ENCODE measurements at places on chromosomes 6 and 20.

DNA sequence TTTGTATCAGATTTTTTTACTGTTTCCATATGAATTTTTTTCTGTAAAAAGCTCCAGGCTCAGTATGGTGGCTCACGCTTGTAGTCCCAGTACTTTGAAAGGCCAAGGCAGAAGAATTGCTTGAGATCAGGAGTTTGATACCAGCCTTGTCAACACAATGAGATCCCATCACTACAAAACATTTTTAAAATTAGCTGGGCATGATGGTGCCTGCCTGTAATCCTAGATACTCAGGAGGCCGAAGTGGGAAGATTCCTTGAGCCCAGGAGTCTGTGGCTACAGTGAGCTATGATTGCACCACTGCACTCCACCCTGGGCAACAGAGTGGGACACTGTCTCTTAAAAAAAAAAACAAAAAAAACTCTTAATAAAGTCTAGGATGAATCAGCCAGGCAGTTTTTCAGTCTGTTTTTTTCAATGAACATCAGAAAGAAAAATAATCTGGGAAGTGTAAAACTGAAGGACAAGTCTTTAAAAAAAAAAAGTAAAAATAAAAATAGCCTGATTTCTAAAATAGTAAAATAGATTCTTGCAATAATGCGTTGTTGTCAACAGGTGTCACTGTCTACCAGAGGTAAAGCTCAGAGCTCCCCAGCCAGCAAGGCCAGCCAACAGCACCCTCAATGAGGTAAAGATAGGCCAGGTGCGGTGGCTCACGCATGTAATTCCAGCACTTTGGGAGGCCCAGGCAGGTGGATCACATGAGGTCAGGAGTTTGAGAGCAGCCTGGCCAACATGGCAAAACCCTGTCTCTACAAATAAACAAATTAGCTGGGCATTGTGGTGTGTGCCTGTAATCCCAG, 9.3 kb upstream of the ATG5 start:
- no peak for DNase-seq

DNA sequence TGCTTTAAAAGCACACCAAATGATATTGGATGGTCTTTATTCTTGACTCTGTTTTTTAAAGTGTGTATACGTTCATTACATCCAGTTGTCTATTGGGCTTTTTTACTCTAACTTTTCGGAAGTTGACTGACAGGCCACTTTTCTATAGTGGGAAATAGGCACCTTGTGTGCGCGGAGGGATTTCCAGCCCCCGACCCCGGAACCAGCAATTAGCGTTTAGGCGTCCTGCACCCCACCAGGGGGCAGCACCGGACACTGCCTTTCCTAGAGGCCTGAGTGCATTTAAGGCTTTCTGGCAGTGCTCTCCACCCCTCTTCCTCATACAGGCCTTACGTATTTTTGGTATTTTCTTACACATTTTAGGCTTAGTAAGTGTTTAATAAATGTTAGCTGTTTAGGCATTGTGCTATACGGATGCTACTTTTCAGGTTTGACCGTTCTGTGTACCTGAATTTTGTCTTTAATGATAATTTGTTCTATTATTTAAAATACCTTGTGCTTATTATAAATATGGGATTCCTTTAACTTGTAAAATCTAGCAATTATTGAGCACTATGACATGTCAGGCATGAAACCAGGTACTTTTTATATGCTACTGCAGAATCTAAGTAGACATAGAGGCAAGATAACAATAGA, 231.8 kb downstream of the BCKDHB start:
- DNase-seq, result no peak

DNA sequence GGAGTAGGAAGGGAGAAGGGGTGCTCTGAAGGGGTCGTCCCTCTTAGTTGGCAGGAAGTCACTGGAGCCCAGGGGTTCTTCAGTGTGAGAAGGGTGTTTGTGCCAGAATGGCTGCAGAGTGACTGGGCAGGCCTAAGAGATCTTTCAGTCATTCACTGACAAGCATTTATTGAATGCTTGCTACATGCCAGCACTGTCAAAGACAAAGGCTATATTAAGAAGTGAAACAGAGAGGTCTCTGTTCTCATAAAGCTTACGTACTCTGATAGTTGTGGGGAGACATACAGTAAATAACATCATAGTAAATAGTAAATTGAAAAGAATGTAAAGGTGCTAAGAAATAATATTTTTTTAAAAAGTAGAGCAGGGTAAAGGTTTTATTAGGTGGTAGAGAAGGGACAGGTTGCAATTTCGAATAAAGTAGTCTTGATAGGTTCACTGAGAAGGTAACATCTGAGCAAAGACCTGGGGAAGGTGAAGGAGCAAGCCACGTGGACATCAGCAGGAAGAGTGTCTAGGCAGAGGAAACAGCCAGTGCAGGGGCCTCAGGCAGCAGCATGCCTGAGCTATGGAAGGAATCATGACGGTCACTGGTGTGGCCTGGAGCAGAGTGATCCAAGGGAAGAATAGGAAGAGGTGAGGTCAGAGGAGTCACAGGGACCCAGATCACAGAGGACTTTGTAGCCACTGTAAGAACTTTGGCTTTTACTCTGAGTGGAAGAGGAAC, 36.3 kb upstream of the RNF8 start:
- DNase-seq, result no peak

- no peak for DNase-seq
These were observed 105.7 kb downstream of the LCA5 start for GRCh38 chr6:79431537-79431933.

DNA sequence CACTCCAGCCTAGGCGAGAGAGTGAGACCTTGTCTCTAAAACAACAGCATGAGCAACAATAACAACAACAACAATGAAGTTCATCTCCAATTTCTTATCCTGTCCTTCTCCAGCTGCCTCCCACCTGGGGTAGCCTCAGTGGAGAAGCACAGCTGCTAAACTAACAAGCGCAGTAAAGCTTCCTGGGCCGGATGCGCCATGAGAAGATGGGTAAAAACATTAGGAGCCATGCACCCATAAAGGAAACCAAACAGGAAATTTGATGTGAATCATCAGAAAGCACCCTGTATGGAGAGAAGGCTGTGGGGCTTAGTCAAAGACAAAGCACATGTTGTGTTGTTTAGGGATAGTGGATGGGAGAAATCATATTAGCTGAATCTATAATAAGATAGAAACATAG, 61.1 kb upstream of the CCN6 start:
- DNase-seq, result no peak

GRCh38 chr6:15580326-15580725, 82.5 kb downstream of the DTNBP1 start:
- no peak for DNase-seq

GRCh38 chr6:14381829-14382677, 264.5 kb downstream of the CD83 start:
- DNase-seq, result no peak

- no peak for DNase-seq
These were observed 120.4 kb upstream of the RIPOR2 start for GRCh38 chr6:25056130-25056529.

DNA sequence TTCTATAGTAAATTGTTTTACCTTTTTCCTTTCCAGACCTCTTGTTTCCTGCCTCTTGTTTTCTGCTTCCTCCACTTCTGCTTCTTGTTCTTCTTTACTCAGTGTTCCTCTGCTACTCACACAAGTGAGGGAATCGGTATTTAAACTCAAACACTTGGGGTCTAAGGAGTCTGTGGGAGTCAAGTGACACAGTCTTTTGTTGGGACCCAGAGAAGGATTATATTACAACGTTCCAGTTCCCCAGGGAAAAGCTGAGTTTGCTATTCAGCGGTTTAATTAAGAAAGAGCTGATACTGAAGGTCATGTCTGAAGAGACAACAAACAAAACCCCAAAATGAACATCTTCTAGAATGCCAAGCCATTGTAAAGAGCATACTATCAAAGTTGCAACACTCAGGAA, 107.8 kb upstream of the CITED2 start:
- no peak for DNase-seq

DNA sequence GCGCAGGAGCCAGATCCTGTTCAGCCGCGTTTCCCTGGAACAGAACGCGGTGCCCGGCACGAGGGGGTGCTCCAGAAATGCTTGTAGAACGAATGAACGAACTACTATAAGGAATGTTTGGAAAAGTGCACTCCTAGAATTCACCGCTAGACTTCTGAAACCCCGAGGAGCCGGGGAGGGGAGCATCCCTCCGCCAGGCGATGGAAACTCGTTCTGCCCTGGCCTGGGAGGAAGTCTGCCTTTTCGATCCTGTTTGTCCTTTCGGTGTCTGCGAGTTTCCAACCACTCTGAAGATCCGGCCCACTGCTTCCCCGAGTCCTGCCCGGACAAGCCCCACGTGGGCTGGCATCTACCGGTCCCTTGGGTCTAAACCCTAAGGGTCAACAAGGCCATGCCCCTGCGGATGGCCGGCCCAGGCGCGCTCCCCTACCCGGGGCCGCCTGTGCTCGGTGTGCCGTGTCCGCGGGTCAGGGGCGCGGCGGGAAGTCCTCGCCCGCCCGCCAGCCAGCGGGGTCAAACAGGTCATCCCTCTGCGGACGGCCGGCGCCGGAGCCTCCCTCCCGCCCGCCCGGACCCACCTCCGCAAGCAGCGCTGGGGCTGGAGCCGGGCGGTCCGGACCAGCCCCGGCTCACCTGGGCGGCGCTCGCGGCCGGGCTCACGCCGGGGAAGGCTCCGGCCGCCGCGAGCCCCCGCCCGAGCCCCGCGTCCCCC, 526 bp downstream of the SULF2 start:
- no peak for DNase-seq

DNA sequence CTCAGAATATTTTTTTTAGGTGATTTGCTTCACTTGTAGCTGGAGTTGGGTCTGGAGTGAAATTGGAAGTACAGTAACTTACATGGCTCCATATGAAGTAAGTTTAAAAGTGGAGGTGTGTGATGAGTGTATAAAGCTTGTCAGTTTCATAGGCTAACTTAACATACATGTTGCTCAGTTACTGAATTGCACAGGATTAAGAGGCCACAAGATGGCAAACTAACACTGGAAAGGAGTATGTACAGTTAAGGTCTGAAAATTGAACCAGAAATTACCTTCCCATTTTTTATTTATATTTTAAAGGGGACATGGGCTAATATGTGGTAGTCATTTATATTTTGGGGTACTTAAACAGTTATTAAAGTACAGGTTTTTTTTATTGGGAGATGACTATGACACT, 45.3 kb upstream of the SMIM8 start:
- DNase-seq, result no peak

- no peak for DNase-seq
These were observed 201.4 kb downstream of the PTPRT start for GRCh38 chr20:42988319-42988718.

DNA sequence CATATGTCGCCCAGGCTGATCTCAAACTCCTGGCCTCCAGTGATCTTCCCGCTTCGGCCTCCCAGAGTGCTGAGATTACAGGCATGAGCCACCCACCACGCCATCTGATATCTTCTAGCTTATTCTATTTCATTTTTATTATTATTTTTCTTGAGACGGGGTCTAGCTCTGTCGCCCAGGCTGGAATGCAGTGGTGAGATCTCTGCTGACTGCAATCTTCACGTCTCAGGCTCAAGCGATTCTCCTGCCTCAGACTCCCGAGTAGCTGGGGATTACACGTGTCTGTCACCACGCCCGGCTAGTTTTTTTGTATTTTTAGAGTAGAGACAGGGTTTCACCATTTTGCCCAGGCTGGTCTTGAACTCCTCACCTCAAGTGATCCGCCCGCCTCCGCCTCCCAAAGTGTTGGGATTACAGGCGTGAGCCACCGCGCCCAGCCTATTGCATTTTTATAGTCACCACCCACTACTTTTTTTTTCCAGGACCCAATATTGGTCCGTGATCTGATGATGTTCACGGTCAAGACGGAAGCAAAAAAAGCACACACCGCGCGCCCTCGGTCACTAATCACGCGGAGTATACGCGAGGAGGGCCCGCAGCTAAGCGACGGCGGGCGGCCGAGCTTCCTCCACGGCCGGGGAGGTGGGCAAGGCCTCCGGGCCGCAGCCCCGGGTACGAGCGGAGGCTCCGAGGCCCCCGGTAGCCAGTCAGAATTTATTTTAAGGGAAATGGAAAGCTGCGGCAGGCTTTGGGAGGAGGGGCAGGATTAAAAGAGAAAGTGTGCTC, 1.1 kb upstream of the LSM14B start:
- DNase-seq, result no peak

All from urinary bladder (tissue), 4 donors.